ENCODE measurements at places on chromosomes 3 and 15.
A peak's percentile ranks its signal among the peaks of the same experiment; 100 is the strongest.

DNA sequence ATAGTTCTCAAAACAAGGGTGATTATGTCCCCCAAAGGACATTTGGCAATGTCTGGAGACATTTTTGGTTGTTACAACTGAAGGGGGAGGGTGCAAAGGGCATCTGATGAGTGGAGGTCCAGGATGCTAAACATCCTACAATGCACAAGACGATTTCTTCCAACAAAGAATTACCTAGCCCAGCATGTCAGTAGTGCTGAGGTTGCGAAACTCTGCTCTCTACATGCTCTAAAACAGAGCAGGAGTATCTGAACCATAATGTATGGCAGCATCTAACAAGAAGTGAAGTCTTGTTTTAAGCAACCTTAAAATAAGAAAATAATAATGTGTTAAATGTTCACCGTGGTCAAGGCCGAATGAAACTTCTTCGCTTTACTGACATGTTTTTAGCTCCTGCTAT, 7.0 kb downstream of the GYG1 start:
- no peak for DNase-seq

DNA sequence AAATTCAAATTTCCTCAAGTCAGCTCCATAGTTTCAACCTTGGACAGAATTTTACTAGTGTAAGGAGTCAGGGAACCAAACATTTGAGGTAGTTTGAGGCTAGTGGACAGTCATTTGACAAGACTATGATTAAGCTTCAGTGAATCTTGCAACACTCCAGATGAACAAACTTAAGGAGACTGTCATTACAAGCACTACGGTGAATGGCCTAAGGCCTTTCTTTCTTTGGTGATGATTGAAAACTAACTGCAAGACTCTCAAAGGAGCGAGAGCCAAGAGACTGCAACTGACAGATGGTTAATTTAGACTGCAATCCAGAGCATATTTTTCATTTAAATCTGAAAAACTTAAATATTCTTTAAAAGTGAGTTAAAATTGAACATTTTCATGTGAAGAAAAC, 272.3 kb upstream of the NECTIN3 start:
- DNase-seq: no peak

GRCh38 chr3:126267169-126267975, 87.0 kb upstream of the ALDH1L1 start:
- DNase-seq: peak; percentile 72

- DNase-seq: no peak
Measured at GRCh38 chr3:39191773-39192172, 622 bp downstream of the XIRP1 start.

- DNase-seq: no peak
Measured at GRCh38 chr3:180433152-180433551, 168.8 kb upstream of the TTC14 start.

DNA sequence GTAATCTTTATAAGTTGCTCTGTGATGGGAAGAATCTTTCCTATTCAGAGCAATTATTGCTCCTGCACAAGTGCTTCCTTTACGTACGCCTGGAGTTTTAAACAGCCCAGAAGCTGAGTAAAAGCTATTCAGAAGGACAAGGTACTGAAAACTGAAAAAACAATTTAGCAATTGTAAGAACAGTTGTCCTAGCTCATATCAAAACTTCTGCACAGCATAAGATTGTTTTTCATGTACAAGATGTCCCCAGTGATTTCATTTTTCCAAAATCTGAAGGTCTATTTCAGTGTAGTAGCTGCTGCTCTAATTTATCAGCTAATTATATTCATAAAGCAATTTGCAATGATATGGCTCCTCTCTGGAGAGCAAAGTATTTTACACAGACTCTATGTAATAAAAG, 23.7 kb downstream of the KCNAB1 start:
- no peak for DNase-seq

GRCh38 chr3:195553268-195553667, 10.1 kb upstream of the PPP1R2 start:
- no peak for DNase-seq

DNA sequence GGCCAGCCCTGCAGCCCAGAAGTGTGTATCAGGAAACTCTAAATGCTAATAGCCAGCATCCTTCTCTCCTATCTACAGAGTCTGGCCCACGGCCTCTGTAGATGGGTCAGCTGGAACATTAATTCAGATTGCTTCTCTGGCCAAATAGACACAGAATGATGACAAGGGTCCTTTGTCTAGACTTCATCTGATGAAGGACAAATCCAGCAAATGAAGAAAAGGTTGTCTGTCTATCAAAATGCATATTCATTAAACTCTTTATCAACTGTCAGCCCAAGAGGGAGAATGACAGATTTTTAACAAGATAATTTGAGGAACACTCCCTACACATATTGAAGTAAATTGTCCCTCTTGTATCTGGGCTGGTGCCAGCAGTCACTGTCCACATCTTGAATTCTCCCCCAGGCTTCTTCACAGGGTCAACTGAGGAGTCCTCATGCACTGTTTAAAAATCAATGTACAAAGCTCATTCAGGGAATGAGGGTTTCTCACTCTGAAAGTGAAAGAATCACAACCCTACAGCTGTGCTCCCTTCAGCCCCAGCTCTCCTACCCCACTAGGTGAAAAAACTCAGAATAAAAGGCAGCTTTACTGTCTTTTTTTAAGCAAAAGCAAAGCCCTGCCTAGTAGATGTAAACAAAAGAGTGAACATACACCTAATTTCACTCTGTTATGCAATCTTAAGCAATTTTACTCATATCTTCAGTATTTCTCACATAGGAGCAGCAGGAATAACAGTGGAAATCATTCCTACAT, 507.7 kb downstream of the IGSF11 start:
- DNase-seq: no peak

- peak; percentile 95 for DNase-seq
Measured at GRCh38 chr3:30502742-30503073, 103.7 kb upstream of the TGFBR2 start.

GRCh38 chr3:42700366-42701288, 2.0 kb downstream of the HHATL start:
- DNase-seq: no peak

- no peak for DNase-seq
Measured at GRCh38 chr3:109050591-109051167, 67.3 kb downstream of the MORC1 start.

DNA sequence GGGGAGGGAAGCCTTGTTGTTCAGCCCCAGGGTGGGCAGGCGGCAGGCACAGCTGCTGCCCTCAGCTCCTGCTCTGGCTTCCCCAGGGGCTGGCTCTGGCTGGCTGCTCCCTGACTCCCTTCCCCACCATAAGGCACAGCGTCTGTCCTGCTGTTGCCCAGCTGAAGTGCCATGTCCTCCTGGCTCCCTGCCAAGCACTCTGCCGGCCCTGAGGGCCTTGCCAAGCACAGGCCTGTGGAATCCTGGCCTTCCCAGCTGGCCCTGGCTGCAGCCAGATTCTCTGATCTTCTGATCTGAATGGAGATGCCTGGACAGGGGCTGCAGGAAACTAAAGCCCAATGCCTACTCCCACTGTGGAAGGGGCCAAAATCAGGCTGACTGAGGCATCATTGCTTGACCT, 1.1 kb downstream of the IQCF6 start:
- DNase-seq: no peak

DNA sequence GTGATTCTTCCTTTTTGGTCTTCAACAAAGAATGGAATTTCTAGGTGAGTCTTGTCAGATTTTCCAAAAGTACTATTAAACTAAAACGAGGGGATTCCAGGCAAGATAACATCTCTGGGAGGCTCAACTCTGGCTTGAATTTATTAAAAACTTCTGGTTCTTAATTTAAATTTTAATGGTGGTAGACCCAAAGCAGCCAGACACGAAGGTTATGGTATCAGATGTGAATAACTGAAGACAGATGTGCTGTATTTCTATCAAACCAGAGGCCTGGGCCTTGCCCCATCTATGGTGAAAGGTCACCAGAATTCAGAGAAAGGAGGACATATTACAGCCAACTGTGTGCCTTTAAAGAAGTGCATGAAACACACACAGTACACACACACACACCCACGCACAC, 283.2 kb upstream of the ICE2 start:
- DNase-seq: no peak

- DNase-seq: no peak
Measured at GRCh38 chr3:2851361-2851760, 258.8 kb downstream of the IL5RA start.

DNA sequence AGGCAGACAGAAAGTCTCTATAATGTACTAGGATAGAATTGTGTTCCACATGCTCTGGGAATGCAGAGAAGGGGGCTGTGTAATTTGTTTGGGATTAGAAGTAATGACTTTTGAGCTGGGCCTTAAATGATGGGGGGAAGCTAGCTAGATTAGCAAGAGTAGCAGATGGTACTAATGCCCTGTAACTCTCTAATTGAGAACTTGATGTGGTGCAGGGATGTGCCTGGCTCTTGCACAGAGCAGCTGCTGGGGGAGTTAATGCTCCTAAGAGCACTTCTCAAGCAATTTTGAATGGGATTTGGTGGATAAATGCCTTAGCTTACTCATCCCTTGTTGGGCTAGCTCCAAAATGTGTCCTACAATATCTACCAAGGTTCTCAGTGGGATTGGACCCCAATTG, 12.4 kb upstream of the SYN2 start:
- DNase-seq: no peak

DNA sequence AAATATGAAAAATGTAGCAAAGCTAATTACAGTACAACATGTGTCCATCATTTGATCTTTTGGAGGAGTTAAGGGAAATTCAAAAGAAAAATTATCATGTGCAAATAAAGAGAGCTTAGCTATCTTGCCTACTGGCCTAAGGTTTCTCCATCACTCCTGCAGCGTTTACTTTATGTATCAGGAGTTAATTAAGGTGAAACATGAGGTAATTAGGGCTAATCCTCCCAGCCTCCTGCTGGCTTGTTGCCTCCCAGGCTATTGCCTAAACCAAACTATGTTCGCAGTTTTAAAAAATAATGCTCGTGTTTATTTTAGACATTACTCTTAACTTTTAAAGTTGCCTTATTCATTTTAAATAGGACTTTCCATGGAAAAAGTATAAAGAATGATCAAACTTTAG, 367.5 kb downstream of the ROBO2 start:
- no peak for DNase-seq
